Activated CD4-positive, alpha-beta T cell treated with anti-CD3 and anti-CD28 coated beads, Interleukin-2, Interleukin-6, amounts not matched to agents 100 ng/mL and 50 ng/mL, durations not matched to agents 16 hours and 8 hours (primary cell): ENCODE measurements at places on chromosomes 1 and 21.

- DNase-seq = no peak
Observed at GRCh38 chr1:32759997-32760623, 57.0 kb downstream of the YARS1 start.

GRCh38 chr1:22808186-22808675 lies 97.6 kb downstream of the EPHB2 start:
- DNase-seq = no peak

DNA sequence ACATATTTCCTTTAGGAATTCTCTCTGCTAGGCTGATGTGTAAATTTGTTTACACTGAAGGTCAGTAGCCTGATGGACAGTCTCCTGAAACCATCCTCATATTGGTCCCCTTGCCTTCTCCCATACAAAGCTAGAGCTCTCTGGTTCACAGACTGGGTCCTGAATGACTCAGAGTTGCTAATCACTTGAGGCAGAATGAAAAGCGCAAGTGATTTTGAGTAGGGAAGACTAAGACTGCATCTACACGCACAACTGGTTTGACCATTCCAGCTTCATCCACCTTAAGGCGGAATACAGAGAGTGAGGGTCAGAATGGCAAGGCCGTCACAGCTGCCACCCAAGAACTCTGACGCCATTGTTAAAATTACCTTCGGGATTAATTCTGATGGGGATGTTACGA lies 70.2 kb upstream of the KIF26B start:
- DNase-seq = no peak

- no peak for DNase-seq
Observed at GRCh38 chr1:28537457-28538199, 15.3 kb upstream of the TRNAU1AP start.

- no peak for DNase-seq
Observed at GRCh38 chr1:150256554-150257341, 826 bp upstream of the CA14 start.

DNA sequence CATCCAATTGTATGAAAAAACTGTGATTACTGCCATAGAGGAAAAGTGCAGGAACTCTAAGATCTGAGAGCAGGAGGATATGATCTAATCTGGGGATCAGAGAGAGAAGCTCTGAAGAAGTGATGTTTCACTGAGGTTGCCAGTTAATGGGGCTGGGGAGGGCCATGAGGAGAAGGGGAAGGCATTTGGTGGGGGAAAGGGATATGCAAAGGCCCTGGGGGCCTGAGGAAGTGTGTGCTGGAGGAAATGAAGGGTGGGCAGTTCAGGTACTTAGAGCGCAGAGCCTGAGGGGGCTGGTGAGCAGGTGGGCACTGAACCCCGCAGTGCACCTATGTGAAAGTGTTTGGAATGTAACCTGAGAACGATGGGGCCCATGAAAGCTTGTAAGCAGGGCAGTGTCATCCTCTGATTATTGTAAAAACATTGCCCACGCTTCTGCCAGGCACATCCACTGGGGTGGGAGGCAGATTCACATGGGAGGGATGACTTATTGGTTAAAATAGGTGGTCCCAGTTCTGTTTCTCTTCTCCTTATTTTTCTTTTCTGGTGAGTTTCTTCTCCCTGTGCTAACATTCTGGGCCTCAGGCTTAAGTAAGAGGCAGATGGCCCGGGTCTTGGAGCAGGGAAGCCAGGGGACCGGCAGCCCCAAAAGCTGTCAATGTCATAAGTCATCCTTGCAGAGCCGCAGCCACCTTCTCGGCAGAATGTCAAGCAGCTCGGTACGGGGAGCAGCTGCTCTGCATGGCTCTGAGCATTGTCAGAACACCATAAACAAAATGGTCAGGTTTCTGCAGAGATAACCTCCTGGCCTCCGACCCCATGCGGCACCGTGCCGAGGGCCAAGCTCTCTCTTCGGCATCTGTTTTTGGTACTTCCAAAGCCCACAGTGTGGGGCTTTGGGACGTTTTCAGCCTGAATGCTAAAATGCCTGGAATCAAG lies 492.0 kb upstream of the VAMP3 start:
- no peak for DNase-seq

- DNase-seq = peak; percentile 28
Observed at GRCh38 chr1:117014209-117014608, 12.6 kb downstream of the CD101 start.

GRCh38 chr1:109441069-109441468 lies 14.8 kb upstream of the PSMA5 start:
- no peak for DNase-seq

GRCh38 chr1:229226796-229227195 lies 44.1 kb upstream of the RAB4A start:
- no peak for DNase-seq
